ENCODE measurements at places on chromosomes 4 and X. TPM values are rescaled to one million over a fixed set of nuclear protein-coding genes. Genes with fewer than 3 reads are reported as not detected.

Gene F9
- total RNA-seq = not detected

Gene SULT1B1
- total RNA-seq = 0.08 TPM

Gene CT45A2
- not detected for total RNA-seq

Gene PHOX2B
- not detected for total RNA-seq

Gene GLRA3
- not detected for total RNA-seq
